Left lung (tissue), 14 donors: ENCODE measurements at places on chromosomes 5 and 9.
A peak's percentile ranks its signal among the peaks of the same experiment; 100 is the strongest.

DNA sequence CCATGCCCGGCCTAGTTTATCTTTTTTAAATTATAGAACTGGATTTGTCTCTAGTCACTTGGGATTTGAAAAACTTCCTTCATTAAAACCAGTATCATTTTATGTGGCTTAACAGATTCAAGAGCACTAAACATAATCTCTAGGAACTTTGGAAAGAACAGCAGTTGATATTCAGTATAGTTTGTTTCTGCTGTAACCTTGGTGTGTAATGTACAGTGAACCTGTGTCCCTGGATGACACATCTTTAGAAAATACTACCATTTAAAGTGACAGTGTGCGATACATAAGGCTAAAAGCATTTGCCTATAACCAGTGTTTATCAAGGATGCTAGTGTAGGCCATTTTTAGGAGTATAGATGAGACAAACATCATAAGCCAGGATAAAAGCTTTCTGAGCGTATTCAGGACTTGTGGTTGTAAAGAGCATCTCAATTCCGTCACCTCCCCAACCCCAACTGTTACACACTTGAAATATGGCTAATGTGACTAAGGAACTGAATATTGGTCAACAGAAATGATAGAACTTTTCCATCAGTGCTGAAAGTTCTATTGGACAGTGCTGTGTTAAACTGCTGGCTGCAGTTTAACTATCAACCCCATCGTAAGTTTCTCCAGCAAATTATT, 4.4 kb downstream of the SNX18 start:
- no peak for DNase-seq

DNA sequence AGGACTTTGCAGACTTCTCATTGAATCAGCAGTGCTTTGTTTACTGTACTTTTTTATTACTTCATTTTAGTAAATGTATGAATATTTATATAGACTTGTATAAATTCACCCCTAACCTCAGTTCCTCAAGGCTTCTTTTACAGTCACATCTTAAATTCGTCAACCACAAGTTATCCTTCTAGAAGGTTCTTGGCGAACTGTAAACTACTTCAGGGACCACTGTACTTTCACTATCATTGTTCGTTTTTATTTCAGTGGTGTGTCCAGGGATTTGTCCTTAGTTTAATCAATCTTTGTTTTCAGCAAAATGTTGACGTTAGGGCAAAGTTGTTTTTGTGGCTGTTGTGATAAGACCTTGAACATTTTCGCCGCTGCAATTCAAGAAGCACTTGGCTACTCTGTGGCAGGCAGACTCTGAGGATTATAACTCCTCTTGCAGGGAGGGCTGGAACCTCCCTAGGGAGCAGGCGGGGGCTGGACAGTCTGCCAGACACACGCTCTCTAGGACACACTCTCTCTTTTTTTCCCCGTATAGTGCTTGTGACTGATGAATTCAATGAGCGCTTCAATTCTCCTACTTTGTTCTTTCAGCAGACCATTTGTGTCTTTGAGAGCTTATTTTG, 252.8 kb downstream of the FBXL7 start:
- no peak for DNase-seq

DNA sequence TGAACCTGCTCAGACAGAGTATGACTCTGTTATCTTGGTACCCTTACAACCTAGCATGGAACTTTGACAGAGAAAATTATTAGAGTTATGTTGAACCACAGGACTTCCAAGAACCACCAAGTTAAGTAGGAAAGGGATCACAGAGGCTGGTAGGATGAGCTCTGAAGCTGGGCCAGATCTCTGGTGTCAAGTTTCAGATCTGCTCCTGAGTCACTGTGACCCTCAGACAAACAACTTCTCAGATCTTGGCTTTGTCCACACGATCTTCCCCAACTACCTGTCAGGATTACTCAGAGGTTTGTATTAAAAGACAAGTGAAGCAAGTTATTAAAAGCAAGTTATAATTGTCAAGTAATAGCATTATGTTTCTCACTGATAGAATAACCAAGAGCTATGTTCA, 189.0 kb downstream of the SEC61B start:
- DNase-seq: no peak

GRCh38 chr9:21873540-21874221, 71.2 kb downstream of the MTAP start:
- no peak for DNase-seq

DNA sequence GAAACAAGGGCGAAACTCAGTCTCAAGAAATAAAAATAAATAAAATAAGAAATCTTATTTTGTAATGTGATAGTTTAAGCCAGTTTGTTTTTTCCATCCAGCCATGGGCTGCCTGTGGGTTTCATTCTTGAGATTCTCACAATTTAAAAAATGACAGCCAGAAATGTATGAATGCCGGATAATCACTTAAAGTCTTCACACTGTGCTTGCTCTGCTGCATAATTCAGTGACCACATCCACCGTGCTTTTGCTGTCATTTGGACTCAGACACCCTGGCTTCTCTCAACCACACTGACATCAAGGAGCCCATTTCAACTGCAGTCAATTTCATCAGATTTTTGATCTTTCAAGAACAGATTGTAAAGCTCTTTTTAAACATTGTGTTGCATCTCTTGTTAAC, 61.0 kb upstream of the DAPK1 start:
- no peak for DNase-seq

DNA sequence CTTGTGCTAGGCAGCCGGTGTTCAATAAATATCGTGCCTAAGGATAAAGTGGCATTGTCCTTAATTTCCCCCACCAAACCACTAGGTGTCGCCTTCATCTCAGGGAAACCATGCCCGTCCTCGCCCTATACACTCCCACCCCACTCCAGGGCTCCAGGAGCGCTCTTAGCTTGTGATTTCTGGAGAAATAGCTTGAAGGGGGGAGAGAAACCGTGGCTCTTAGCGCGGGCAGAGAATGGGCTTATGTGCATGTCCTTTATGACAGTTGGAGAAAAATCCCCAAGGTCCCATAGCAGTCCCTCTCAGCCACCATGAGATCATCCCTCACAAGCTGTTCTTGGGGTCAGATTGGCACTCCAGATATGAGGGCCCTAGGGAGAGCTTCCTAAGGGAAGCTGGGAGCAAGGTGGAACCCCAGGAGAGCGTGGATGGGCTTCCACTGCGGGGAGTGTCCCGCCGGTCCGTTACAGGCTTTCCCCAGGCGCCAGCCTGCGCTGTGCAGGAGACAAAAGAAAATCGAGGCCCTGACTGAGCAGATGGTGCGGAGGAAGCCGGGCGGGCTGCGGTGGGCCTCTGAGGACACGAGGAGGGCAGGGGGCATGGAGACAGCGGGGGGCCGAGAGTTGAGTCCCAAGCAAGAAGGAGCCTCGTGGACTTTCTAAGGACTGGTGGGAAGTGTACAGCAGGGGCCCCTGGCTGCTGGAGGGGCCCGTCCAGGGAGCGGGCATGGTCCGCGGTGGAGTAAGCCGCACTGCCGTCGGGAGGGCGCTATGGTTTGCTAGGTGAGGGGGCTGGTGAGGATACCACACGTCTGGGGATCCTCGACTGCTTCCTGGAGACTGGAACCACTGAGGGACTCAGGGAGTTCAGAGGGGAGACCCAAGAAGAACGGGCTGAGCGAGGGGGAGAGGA, 750 bp upstream of the NPR2 start:
- peak; percentile 89 for DNase-seq

DNA sequence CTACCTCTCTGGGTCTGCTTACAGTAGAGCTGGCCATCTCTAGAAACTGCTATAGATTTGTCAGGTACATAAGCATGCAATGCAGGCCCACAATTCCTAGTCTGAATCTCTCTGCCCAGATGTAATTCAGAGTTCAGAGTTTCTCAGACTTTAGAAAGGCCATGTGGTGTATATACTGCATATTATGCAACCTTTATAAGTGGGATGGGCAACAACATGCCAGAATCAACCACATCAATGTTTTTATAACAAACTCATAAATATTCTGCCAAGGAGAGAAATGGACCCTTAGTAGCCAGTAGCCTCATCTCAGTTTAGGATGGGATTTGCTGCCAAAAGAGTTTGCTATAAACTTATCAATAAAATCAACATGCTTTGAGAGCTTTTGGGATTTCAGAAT, 78.8 kb downstream of the SLC1A1 start:
- DNase-seq: no peak

DNA sequence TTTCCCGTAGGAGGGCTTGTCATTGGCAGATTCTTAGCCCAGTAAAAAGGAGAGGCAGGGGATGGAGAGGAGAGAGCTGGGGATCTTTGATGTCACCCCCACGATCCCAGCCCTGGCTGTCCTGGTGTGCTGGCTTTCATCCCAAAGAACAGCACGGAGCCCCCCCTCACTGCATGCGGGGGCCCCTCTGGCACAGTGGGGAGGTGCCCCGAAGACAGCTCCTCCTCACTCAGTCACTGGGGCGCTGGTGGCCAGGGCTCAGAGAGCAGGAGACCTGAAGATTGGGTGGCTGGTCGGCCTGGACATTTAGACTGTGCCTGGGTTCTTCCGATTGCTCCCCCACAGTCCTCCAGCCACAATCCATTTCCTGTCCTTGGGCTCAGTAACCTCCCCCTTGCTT, 207.5 kb downstream of the MELK start:
- no peak for DNase-seq

- DNase-seq: no peak
These were observed 435.9 kb upstream of the TLE4 start for GRCh38 chr9:79135681-79136415.

- no peak for DNase-seq
These were observed 11.0 kb downstream of the LHX3 start for GRCh38 chr9:136193891-136194279.

DNA sequence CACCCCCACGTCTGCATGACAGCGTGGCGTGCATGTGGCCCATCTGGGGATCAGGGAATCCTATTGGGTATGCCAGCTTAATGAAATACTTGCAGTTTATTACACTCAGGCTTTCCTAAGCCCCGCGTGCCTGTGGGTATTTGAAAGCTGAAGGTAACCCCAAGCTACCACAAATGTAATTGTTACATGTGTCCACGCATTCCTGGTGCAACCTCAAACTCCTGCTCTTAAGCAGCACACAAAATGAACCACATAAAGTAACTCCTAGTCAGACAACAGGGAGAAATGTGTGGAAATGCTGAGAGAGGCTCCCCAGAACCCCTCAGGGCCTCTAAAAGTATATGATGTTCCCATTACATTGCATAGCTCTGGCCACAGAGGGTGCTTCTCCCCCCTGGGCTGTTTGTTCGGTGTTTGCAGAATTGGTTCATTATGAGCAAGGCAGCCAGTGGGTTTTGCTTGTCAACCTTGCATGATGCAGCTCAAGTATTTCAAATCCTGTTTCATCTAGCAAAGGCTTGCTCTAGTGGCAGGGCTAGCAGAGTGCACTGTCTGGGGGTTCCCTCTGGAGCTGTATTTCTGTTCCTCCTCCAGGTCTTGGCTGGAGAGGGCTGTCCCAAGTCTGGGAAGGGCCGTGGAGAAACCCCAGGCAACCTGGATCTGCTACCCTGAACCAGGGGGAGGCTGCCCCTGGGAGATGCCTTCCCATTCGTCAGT, 1.8 kb upstream of the DCANP1 start:
- no peak for DNase-seq

- DNase-seq: no peak
These were observed 296.5 kb downstream of the DEPDC1B start for GRCh38 chr5:60403343-60404006.

GRCh38 chr5:23571059-23571458, 63.6 kb downstream of the PRDM9 start:
- DNase-seq: no peak

DNA sequence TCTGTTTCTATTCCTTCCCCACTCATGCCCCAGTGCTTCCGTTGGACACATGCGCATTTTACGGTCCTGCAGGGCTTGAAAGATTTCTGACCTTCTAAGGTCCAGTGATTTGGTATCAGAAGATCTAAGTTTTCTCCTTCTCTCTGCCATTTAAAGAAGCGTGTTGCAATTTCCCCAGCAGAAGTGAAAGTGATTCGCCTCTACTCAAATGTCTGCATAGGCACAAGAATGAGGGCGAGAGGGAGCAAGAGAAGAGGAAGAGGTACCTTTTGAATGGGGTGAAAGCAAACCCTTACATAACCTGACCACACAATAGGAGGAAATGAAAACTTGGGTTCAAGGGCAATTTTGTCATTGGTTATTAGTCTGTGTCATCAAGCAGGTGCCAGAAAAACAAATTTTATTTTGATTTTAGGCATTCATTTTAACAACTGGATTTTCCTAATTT, 31.7 kb upstream of the NR3C1 start:
- DNase-seq: no peak

- DNase-seq: peak; percentile 60
These were observed 1.0 kb downstream of the ZDHHC11 start for GRCh38 chr5:849651-850301.

DNA sequence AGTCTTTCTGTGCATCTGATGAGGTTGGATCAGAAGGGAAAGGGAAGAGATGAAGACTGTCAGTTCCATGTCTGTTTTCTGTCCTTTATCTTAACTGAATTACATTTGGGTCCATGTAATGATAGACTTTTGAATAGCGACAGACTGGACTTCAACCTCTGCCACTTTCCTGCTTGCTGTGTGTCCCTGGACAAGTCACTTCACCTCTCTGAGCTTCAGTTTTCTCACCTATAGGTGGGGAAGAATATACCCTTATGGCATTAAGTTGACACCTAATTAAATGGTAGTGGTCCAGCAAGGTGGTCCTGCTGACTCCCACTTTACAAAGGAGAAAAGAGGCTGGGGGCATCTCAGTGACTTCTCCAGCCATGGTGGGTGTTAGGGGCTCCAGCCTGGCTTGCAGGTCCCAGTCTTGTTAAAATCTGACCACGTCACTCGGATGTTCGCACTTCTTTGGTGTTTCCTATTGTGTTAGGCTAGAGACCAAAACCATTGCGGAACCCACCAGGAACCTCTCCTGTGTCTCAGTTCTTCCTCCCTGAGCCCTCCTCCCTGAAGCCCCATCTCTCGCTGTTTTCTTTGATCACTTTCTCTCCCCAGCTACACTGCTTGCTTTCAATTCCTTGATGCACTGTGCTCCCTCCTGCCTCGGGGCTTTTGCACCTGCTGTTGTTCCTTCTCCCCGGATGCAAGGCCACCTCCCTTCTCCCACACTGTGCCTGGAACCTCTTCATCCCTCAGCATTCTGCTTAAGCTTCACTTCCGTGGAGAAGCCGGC, 256.5 kb downstream of the NSG2 start:
- no peak for DNase-seq

DNA sequence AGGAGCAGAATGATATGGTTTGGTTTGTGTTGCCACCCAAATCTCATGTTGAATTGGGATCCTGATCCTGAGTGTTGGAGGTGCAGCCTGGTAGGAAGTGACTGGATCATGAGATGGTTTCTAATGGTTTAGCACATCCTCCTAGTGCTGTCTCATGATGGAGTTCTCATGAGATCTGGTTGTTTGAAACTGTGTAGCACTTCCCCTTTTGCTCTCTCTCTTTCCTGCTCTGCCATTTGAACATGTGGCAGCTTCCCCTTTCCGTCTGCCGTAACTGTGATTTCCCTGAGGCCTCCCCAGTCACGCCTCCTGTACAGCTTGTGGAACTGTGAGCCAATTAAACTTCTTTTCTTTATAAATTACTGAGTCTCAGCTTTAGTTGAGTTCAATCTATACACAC, 756.8 kb upstream of the CDH6 start:
- DNase-seq: no peak

GRCh38 chr5:132054697-132055440, 5.6 kb upstream of the IL3 start:
- no peak for DNase-seq
